Stimulated activated CD4-positive, alpha-beta T cell treated with anti-CD3 and anti-CD28 coated beads, Interleukin-1b, Interleukin-23, amount 100 ng/mL, for 4 hours (primary cell): ENCODE measurements at places on chromosomes 11 and 22.
A peak's percentile ranks its signal among the peaks of the same experiment; 100 is the strongest.

DNA sequence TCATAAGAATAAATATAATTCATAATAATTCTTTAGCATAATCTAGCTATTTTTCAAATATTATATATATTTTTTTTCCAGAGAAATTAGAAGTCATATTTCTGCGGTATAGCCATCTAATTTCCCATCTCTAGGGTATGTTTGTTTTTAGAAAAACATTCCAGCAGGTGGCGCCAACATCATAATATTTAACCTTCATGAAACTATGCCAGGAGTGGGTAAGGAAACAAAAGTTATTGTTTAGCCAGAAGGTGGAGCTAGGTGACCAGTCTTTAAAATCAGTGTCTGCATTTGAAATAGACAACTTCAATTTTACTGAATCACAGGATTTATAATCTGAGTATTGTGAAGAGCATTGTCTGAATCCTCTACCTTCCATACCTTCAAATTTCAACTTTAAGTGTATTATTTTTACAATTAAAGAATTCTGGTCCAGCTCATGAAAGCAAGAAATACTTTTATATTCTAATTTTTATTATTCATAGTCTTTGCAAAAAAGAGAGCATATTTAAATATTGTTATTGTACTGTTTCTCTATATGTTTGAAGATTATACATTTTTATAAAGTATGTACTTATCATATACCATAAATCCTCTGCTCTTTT, 15.7 kb upstream of the CCDC179 start:
- peak; percentile 48 for DNase-seq

- no peak for DNase-seq
Observed at GRCh38 chr22:46405901-46406300, 70.4 kb downstream of the TRMU start.

- no peak for DNase-seq
Observed at GRCh38 chr11:126925321-126926093, 75.1 kb downstream of the KIRREL3 start.

- no peak for DNase-seq
Observed at GRCh38 chr22:19723232-19723982, at the start of gene GP1BB. GP1BB (plus strand) TSS chr22:19723539; CDS start chr22:19723570, 31 bp downstream.

DNA sequence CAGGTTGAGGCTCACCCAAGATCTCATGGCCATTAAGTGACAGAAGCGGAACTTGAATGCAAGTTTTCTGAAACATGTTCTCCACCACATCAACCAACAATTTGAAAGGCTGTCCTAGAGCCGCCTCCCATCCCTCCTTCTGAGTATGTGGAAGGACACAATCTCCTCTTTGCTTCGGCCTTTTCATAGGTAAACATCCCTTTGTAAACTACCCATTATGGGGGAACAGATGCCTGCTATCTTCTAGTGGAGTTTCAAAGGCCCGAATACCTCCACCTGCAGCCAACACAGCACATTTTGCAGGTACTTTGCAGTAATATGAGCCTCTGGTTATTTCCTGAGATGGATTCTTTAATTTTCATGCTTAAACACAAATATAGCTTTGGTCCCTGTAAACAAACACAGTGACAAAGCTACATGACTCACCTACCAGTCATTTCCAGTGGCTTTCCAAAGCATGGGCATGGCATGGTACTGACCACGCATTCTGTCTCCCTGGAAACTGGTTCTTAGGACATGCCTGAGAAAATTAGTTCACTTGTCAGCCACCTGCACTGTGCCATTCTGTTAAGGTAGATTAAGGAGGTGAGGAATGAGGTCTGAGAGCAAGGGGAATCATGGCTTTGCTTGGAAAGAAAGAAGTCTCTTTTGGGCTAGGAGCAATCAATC, 60.2 kb downstream of the EHF start:
- DNase-seq = no peak

DNA sequence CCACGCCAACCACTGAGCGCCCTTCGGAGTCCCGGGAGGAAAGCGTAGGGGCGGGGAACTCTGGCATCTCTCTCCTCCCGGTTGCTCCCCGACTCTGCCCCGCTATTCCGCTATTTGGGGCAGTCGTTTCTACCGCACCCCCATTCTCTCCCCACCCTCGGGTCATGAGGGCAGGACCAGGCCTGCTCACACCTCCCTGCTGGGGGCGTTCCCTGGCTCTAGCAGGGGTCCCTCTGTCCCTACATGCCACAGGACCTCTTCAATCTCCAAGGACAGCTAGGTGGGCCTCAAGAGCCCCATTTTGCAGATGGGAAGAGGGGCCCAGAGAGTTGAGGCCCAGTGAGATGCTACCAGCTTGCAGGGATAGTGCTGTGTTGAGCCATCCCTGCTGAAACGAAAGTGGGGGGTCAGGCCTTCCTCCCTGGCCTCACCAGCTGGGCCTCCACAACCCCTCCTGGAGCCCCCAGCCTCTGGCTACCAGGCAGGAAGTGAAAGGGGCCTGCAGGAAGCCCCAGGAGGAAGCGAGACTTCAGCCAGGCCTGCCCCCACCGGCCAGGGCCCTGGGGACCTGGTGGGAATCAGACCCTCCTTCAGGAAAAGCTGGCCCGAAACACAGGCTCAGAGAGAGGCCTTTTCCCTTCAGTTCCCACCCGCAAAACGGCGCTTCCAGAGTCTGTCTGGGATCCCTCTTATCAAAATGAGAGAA, 5.5 kb upstream of the SHISA8 start:
- DNase-seq = no peak

DNA sequence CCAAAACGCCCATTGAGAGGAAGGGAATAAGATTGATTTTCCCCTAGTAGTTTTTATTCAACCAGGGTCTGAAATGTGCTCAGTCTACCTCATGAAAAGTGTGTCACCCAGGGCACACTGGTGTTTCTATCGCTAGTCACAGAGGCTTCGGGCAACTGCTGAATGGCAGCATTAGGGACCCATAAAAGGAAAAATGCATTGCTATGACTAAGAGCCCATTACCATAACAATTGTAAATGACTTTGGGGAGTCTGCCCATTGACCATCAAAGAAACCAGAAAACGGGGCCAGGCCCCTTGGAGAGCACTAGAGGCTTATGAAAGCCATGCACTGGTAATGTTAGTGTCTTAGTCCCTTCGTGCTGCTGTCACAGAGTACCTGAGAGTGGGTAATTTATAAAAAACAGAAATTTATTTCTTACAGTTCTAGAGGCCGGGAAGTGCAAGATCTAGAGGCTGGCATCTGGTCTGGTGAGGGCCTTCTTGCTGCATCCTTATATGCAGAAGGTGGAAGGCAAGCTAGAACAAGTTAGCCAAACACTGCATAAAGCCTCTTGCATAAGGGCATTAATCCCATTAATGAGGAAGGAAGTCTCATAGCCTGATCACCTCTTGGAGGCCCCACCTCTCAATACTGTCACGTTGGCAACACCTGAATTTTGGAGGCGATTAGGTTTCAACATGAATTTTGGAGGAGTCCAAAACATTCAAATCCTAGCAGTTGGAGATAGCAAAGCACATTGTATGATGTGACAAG, 306.7 kb downstream of the ST3GAL4 start:
- no peak for DNase-seq

DNA sequence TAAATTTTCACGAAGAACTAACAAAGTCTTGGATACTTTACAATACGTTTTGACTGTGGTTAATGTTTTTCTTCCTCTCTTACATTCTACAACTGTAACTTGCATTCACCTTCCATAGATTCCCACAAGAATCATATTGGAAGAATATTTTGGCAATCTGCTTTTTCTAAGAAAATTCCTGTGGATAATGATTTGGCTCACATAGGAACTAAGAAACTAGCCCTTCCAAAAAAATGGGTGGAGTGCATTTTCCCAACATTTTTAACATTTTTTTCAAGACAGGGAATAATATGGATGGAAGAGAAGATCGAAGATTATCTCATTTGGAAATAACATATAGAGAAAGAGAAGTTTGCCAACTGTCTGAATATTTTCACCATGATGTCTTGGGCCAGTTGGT, 256.9 kb upstream of the POU2AF2 start:
- no peak for DNase-seq

DNA sequence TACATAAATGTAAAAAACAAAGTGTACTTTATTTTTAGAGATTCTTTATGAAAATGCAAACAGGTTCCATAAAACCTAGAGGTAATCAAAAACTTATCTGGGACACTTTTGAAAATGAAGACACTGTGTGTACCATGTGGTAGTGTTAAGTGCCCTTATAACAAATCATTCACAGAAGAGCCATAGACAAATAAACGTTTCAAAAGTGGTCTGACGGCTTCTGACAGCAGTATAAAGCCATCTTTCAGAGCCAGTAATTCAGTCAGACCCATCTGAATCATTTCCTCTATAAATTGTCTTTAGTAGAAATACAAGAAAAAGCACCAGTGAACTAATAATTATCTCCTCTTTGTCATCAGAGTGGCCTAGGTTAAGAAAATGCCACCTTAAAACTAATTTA, 100.0 kb downstream of the PAX6 start:
- no peak for DNase-seq

DNA sequence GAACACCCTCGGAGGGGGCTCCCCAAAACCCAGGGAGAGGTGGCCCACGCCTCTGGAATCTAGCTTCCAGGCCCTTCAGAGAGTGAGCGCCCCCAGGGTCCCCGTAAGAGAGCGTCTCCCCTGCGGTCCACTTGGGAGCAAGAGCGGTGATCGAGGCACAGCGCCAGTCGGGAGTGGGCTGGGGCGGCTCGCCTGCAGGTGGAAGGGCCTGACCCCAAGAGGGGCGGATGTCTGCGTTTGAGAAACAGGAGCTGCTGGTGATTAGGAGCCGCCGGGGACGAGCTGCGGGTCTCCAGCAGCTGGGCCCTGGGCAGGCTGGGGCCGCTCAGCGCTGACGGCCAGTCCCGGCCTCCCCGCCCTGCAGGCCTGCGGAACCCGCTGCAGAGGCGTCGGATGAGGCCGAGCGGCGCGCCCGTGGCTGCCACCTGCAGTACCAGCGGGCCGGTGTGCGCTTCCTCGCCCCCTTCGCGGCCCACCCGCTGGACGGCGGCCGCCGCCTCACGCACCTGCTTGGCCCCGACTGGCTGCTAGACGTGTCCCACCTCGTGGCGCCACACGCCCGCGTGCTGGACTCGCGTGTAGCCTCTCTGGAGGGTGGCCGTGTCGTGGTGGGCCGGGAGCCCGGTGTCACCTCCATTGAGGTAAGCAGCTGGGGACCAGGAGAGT, 10.0 kb downstream of the TMEM132A start:
- no peak for DNase-seq

- no peak for DNase-seq
Observed at GRCh38 chr22:21819183-21819770, 48.2 kb downstream of the MAPK1 start.

- no peak for DNase-seq
Observed at GRCh38 chr22:47059701-47060161, 297.3 kb downstream of the TBC1D22A start.

GRCh38 chr11:8621147-8621546, 27.1 kb upstream of the STK33 start:
- DNase-seq = no peak

DNA sequence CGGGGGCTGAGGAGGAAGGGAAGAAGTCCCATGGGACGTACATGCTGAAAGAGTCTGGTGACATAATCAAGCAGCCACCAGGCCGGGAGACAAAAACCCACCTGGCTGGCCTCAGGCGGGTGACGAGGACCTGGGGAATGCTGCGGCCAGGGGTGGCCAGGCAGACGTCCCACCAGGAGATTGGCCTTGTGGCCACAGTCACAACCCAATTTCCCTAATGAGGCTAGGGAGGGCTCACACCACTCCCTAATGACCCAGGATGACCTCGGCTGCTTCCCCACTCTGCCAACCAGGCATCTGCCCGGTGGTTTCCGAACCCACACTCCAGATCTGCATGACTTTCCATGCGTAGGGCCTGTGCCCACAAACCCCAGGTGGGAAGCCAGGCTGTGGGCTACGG, 66.9 kb downstream of the SCUBE1 start:
- no peak for DNase-seq

DNA sequence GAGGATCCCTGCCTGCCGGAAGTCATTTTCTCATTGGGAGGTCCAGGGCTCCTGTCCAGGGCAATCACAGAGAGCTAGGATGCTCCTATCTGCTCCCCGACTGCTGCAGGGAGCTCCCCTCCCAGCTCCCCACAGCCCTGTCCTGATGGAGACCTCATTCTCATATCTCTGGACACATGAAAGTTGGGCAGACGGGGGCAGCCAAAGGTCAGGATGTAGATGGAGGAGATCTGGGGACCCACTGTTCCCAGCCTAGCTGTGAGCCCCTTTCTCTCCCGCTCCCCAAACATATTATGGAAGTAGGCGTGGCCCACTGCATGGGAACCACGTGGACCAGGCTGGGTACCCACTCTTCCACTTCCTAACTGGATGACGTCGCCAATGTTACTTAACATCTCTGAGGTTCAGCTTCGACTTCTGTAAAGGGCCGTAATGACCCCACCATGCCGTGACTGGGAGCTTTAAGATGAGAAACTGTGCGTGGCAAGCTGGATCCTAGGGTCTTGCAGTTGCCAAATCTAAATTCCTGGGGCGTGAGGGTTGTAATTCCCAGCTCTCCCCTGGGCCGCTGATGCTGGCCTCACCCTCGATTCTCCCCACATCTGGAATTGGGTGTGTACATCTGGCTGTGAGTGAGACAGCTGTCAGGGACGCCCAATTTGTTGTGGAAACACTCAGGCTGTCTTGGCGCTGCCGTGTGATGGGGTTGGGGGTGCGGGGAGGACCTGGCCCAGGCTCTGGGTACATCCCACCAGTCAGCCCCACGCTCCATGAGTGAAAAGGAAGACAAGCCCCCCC, 1.8 kb downstream of the CDC42EP2 start:
- DNase-seq = no peak

GRCh38 chr11:117009905-117010605, 88.2 kb downstream of the SIK3 start:
- no peak for DNase-seq

- DNase-seq = no peak
Observed at GRCh38 chr22:27537501-27537900, 264.1 kb downstream of the MN1 start.

DNA sequence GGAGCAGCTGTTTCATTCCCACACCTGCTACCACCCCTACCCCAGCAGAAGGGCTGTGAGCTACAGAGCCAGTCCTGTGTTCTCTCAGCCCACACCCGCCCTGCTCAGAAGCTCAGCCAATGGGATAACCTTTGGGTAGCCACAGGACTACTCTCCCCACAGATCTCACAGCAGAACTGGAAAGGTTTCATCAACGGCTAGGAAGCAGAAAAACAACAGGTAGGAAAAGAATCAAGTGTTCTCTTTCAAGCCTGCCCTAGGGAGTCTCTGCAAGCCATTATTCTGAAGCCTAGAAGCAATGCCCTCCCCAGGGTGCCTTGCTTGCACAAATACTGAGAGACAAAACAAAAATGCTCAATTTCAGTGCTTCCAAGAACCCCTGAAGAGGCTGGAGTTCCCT, 77.2 kb downstream of the TMPRSS5 start:
- no peak for DNase-seq
